CD4-positive, alpha-beta T cell treated with Interleukin-1 beta for 1 hour (primary cell): ENCODE measurements at places on chromosomes 3 and 15.

- DNase-seq = no peak
Measured at GRCh38 chr3:33798113-33798417, 365 bp upstream of the PDCD6IP start.

DNA sequence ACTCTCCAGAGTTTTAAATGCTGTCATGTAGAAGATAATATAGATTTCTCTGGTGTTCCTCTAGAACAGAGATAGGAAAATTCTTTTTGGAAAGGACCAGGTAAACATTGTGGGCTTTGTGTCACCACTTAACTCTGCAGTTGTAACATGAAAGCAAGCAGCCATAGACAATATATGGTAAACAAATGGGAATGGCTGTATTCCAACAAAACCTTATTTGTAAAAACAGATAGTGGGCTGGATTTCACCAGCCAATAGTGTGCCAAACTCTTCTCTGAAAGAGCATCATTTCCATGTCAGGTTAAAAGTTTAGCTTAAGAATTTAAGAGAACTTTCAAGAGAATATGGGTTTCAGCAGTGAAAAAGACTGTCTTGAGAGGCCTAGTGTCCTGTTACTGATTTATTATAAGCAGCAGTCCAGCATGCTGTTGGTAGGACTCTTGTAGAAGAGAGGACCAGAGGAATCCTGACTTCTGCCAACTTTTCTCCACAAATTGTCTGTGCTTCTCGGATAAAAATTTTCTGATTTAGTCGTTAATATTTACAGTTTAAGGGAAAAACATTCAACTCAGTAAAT, 107.7 kb downstream of the TCF12 start:
- DNase-seq = no peak

GRCh38 chr3:99659032-99659431, 20.6 kb downstream of the COL8A1 start:
- no peak for DNase-seq

DNA sequence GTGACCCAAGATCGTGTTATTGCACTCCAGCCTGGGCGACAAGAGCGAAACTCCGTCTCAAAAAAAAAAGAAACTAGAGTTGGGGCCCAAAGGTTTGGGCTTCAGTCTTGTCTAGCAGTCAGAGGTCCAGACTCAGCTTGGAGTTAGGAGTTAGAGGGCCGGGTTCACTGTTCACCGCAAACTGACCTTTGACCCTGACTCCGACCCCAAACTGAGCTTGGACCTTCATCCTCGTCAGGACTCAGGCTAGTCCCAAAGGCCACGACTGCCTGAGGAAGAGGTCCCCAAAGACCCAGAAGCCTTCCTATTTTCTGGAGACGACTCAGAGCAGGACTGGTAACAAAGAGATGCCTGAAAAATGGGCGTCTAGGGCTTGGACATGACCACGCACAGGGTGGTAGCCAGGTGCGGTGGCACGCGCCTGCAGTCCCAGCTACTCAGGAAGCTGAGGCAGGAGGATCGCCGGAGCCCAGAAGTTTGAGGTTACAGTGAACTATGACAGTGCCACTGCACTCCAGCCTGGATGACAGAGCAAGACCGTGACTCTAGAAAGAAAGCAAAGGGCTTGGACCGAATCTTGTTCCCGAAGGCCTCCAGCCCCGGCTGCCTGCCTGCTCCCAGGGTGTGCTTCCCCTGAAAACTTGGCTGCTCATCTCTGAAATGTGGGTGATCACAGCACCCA, 22.8 kb upstream of the RPL29 start:
- DNase-seq = no peak

DNA sequence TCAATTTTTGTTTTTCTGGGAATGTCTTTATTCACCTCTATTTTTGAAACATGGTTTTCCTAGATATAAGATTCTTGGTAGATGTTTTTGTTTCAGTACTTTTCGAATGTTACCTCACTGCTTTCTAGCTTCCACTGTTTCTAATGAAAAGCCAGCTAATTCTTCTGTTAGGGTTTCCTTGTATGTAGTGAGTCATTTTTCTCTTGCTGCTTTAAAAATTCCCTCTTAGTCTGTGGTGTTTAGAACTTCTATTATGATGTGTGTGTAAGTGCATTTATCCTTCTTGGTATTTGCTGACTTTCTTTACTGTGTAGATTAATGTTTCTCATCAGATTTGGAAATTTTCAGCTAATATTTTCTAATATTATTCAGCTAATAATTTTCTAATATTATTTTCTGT, 151.1 kb upstream of the OSTN start:
- DNase-seq = no peak

- no peak for DNase-seq
Measured at GRCh38 chr3:146223401-146224373, 27.2 kb downstream of the PLSCR4 start.

- no peak for DNase-seq
Measured at GRCh38 chr3:157767607-157768006, 264.4 kb upstream of the VEPH1 start.

DNA sequence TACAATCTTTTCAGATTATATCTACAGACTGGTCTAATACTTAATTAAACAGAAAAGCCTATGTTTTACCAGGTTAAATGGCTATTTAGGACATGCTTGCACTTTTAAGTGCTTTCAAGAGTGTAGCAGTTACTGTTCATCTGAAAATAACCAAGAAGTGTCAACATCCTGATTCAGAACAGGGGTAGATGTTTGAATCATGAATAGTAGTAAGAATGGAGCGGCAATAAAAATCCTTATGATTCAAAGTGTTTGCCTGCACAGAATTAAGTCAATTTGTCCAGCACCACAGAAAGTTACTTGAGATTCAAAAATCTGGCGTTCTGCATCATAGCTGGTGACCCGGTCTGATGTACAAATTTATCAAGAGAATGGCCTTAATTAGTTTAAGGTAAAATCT, 48.3 kb downstream of the GREM1 start:
- no peak for DNase-seq

DNA sequence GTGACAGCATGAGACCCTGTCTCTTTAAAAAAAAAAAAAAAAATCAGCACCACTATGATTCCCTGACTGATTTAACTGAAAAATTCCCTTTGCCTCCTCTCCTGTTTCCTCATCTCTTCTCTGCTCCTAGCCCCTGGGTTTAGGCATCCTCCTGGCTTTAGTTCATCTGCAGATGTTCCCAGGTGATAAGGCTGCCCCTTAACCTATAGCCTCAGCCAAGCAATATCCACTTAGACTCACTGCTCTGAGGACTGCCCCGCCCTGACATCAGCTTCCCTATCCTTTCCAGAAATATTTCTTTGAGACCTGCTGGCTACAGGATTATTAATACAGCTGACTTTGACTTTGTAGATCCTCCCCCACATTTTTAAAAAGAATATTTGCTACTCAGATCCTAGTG, 39.4 kb upstream of the HACD2 start:
- no peak for DNase-seq

- no peak for DNase-seq
Measured at GRCh38 chr3:123390865-123391600, 57.9 kb downstream of the ADCY5 start.

DNA sequence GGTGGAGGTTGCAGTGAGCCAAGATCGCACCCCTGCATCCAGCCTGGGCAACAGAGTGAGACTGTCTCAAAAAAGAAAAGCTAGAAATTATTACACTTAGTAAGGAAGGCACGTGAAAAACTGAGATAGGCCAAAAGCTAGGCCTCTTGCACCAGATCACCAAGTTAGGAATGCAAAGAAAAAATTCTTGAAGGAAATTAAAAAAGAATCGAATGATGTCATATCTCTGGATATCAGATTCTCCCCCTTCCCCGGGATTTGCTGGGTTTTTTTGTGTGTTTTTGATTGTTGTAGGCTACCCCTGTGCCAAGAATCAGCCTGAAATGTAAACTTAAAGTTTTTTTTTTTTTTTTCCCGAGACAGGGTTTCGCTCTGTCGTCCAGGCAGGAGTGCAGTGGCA, 17.4 kb downstream of the PTPN23 start:
- no peak for DNase-seq

DNA sequence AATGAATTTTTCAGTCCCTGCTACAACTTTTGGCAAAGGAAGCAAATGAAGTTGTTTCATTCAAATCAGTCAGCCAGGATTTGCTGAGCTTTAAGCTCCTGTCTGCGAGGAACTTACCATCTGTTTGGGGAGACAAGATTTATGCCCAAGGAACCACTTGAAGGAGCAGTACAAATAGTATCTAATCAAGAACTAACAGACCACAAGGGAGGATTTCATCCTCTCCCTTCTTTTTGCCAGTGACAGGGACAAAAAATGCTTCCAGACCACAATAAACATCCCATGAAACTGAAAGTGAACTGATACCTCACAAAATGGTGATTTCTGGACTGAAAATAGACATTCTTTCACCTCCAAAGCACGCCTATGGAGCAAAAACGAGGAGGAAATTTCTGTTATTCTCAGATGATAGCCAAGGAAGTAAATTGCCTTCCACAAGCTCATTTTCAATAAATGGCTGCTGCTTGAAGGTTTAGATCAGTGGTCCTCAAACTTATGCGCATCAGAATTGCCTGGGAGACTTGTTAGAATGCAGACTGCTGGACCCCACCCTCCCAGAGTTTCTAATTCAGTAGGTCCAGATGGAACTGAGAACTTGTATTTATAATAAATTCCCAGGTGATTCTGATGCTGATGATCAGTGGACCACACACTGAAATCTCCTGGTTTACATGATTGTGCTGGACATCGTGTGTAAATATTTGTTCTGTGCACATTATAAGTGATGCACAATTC, 202.4 kb upstream of the GADL1 start:
- no peak for DNase-seq

DNA sequence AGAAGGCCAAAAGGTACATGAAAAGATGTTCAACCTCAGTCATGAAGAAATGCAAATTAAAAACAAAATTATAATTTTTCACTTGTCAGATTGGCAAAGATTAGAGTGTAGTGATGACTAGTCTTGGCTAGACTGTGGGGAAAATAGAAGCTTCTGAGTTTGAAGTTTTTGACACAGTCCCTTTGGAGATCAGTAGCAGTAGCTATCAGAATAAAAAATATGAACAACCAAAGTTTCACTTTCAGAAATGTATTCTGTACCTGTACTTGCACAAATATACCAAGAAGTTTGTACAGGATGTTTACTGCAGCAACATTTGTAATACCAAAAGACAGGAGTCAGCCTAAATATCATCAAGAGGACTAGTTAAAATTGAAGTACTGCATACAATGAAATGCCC, 14.1 kb downstream of the ATP2C1 start:
- no peak for DNase-seq

DNA sequence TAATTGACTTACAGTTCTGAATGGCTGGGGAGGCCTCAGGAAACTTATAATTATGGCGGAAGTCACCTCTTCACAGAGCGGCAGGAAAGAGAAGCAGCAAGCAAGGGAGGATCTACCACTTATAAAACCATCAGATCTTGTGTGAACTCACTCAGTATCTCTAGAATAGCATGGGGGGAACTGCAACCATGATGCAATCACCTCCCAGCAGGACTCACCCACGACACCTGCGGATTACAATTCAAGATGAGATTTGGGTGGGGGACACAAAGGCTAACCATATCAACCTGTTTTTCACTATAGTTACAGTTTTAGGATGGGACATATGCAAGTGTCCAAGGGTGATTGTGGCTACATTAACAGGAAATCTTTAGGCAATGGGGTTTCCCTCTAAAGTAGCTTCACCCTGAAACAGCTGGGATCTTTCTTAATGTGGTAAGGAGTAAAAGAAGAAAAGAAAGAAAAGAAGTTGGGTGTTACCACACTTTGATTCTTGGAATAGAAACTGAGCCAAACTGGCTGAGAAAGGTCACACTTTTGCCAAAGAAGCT, 453.8 kb downstream of the OTOL1 start:
- no peak for DNase-seq

DNA sequence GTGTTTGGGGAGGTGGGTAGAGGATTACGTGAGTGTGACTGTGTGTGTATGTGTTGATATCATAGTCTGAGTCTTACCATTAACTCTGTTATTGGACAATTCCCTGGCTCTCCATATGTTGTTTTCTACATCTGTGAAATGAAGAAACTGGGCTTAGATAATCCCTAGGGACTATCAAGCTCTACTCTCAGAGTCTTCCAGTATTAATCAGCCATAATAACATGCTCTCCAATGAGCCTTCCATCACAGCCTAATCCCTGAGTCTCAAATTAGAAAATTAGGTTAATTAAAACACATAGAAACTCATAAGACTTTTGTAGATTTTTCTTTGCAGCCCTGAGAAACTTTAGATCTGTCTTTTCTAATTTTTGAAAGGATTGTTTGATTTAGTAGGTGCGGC, 404.2 kb upstream of the RARB start:
- DNase-seq = no peak

DNA sequence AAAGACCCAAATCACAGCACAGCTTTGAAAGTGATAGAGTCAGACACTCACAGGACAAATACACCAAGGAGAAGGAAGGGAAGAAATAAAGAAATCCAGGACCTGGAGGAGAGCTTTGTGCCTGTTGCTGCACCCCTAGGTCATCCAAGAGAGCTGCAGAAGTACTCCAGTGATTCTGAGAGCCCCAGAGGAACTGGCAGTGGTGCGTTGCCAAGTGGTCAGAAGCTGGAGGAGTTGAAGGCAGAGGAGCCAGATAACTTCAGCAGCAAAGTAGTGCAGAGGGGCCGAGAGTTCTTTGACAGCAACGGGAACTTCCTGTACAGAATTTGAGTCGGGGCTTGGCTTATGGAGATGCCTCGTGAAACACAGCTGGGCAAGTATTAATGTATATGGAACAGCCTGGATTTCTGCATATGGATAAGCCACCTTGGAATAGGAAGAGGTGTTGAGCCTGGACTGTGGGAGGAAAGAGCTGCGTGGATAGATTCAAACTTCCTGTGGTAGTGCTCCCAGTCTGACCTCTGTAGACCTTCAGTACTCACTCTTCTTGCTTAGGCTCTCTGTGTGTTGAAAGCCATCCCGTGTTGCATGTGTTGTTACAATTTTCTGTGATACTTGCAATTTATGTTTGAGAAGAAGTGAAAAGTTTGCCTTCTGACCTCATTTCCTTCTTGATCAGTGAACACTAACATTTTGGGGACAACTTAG, 6.1 kb downstream of the NGRN start:
- DNase-seq = no peak

- no peak for DNase-seq
Measured at GRCh38 chr15:96172417-96172816, 158.1 kb upstream of the NR2F2 start.

GRCh38 chr3:172152874-172153273, 113.5 kb downstream of the FNDC3B start:
- DNase-seq = no peak

- no peak for DNase-seq
Measured at GRCh38 chr3:184885112-184885511, 73.1 kb downstream of the VPS8 start.

DNA sequence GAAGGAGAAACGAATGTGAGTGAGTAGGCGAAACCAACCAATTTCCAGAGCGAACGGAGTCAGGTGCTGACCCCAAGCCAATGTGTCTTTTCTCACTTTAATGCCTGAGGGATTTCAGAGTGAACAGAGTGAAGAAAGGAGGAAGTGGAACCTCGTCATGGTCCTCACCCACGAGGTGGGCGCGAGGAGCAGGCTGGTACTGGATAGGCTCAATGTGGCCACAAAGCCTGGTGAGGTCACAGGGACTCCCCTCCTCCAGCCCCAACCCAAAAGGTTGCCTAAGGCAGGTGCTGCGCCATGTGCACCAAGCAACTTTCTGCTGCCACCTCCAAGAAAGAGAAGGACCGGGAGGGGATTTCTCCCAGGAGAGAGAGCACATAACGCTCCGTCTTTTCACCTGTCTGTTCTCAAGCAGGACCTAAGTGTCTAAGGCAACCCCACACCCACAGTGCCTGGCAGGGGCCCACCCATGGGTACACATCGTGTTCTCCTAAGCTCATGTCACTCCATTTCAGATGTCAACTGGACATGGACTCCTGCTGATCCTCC, 3.8 kb downstream of the NRROS start:
- DNase-seq = peak; percentile 53
